Cardiac muscle cell (in vitro differentiated cells and primary cell): ENCODE measurements at places on chromosomes 7 and 10.

DNA sequence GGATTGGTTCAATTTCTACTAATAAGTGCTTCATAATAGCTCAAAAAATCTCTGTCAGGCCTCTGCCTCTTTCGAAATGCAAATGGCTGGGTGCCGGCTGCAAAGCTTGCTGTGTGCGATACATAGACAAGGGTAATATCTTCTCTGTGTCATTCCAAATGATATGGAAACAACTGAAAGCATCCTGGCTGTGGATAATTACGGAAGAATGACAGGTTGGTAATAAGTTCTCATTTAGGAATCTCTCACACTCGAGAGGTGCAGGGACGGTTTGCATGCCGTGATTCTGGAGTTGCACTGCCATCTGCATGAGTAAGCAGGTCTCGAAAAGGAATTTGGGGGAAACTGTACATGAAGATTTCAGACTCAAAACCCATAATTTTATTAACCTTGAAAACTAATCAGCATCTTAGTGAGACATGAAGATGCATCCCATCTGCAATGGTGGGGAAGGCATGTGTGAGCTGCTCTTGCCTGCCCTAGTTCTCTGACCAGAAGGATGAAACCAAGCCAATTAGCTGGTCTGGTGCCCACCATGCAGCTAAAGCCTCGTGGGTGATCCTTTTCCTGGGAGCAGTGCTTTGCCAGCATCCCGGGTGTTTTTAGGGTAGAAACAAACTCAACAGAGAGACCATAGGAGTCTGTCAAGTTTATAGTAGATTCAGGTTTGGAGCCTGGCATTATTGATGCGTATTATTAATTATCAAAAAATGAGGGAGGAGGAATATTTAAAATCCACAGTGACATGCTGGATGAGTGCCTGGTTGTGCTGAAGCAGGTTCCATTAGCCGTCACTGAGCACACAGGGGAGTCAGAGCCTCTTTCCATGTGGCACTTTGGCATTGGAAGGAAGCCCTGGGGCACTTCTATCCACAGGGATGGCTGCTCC is 503.6 kb upstream of the MGMT start:
- no peak overlapping the region for H3K4me3 ChIP-seq
- no peak for DNase-seq
- H3K27me3 ChIP-seq, result no peaks in the 10 kb centered on the region
- H3K27ac ChIP-seq, result no peak overlapping the region

GRCh38 chr7:51261117-51261835 is 55.3 kb downstream of the COBL start:
- H3K4me1 ChIP-seq, result no peaks in the 10 kb centered on the region
- no peaks in the 10 kb centered on the region for H3K36me3 ChIP-seq
- H3K27ac ChIP-seq, result no peak overlapping the region
- no peak for DNase-seq
- H3K4me3 ChIP-seq, result no peak overlapping the region

DNA sequence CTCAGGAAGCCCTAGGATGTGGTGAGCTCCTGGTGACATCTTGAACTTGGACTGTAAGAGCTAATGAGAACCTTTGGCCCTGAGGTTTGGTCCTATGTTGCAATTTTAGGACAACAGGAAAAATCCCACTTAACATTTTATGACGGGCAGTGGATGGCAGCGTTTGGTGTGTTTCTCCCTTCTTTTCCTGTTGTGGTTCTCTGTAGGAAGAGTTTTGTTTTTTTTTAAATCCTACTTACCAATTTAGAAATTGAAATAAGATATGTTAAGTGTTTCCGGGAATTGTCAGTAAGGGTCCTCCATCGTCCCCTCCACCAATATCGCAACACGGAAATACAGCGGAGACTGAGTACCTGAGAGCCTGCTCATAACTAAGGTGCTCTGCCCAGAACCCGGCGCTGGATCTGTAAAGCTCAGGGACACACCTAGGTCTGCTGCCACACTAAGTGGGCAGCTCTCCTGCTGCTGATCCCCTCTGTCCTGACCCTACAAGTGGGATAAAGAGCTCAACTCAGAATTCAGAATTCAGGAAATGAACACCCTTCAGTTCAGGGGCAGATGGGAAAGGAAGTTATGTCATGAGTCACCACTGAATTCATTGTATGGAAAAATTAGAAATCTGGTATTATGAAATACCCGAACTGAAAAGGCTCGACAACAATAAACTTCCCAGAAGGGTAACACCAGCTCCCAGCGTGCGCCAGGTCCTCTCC is 9.1 kb upstream of the PROSER2 start:
- no peak for DNase-seq
- H3K27me3 ChIP-seq, result no peaks in the 10 kb centered on the region
- no peak overlapping the region for H3K4me3 ChIP-seq
- no peaks in the 10 kb centered on the region for H3K4me1 ChIP-seq
- H3K36me3 ChIP-seq, result no peaks in the 10 kb centered on the region

DNA sequence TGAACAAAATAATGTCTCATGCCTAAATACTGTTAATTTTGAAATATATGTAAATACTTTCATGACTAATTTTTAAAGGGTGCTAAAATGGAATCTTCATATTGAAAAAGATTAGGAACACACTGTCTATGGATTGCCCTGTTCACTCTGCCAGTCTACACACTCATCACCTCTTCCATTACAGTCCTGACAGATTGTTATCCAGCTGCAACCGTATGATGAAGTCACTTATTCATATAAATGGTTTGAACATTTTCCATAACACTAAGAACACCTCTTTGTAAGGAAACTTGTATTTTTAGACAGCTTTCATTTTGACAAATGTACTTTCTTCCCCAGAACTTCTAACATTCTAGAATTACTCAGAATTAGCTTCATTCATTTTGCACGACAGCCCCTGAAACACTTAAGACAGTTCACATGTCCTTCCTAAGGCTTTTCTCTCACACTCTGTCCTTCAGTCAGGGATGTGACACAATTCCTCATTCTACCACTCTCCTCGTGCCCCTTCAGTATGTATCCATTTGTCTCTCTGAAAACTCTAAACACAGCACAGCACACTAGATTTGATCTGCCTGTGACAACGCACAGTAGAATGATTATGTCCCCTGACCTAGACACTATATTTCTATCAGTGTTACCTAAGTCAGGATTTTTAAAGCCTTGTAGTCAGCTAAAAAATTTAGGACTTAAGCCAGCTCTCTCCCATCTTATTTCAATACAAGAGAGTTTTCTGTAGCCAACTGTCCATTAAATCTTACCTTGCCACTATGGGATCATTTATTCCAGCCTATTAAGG is 71.9 kb downstream of the ORC5 start:
- H3K4me1 ChIP-seq, result peaks cover 10% of the 10 kb centered on the region
- no peaks in the 10 kb centered on the region for H3K27me3 ChIP-seq
- H3K27ac ChIP-seq, result no peak overlapping the region
- no peaks in the 10 kb centered on the region for H3K36me3 ChIP-seq

GRCh38 chr10:130799532-130799931 is 512.0 kb downstream of the TCERG1L start:
- H3K4me3 ChIP-seq, result no peak overlapping the region
- H3K27me3 ChIP-seq, result no peaks in the 10 kb centered on the region
- no peak overlapping the region for H3K27ac ChIP-seq
- DNase-seq, result no peak
- no peaks in the 10 kb centered on the region for H3K36me3 ChIP-seq

DNA sequence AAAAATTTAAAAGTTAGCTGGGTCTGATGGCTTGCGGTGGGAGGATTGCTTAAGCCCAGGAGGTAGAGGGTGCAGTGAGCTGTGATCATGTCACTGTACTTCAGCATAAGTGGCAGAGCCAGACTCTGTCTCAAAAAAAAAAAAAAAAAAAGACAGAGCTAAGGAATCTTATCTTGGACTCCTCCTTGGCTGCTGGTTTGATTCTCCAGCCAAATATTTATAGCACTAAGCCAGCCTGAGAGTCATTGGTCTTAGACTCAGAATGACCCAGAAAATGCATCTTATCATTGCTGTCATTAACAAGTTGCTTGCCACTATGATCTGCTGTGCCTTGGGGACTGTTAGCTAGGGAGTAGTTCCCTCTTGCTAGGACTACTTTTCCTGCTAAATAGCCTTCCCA is 164.7 kb downstream of the GNAT3 start:
- H3K27ac ChIP-seq, result no peak overlapping the region
- no peak overlapping the region for H3K4me3 ChIP-seq
- H3K27me3 ChIP-seq, result no peaks in the 10 kb centered on the region
- H3K4me1 ChIP-seq, result peaks cover 12% of the 10 kb centered on the region
- DNase-seq, result peak; percentile 32
- H3K36me3 ChIP-seq, result no peaks in the 10 kb centered on the region

DNA sequence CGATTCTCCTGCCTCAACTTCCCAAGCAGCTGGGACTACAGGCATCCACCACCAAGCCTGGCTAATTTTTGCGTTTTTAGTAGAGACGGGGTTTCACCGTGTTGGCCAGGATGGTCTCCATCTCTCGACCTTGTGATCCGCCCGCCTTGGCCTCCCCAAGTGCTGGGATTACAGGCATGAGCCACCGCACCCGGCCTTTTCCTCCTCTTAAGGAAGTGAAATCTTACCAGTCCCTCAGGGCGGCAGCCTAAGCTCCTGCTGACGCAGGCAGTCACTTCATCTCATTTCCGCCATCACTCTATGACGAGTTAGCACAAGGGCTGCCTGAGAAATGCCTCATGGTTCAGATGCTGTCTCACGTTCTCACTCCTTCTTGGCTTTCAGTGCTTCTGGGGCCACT is 246.0 kb upstream of the SHH start:
- no peak overlapping the region for H3K27ac ChIP-seq
- H3K4me3 ChIP-seq, result no peak overlapping the region
- no peaks in the 10 kb centered on the region for H3K27me3 ChIP-seq
- no peaks in the 10 kb centered on the region for H3K36me3 ChIP-seq
- DNase-seq, result no peak

DNA sequence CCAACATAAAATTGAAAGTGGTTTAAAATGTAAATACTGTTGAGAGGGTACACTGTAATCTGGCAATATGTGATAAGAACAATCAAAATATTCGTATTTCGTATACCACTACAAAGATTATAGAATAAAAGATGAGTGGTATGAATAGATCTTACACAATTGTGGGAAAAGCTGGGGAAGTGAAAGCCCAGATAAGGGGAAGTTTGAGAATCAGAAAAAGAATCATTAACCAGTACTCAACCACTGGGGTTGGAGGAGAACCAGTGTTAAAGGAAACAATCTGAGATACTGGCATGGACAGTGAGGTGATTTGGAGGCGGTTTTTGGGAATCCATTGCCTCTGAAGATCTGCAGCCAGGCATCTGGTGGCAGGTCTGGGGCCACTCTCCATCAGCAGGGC is 59.7 kb upstream of the CDK14 start:
- no peaks in the 10 kb centered on the region for H3K36me3 ChIP-seq
- H3K4me3 ChIP-seq, result no peak overlapping the region
- H3K27me3 ChIP-seq, result no peaks in the 10 kb centered on the region
- DNase-seq, result no peak

DNA sequence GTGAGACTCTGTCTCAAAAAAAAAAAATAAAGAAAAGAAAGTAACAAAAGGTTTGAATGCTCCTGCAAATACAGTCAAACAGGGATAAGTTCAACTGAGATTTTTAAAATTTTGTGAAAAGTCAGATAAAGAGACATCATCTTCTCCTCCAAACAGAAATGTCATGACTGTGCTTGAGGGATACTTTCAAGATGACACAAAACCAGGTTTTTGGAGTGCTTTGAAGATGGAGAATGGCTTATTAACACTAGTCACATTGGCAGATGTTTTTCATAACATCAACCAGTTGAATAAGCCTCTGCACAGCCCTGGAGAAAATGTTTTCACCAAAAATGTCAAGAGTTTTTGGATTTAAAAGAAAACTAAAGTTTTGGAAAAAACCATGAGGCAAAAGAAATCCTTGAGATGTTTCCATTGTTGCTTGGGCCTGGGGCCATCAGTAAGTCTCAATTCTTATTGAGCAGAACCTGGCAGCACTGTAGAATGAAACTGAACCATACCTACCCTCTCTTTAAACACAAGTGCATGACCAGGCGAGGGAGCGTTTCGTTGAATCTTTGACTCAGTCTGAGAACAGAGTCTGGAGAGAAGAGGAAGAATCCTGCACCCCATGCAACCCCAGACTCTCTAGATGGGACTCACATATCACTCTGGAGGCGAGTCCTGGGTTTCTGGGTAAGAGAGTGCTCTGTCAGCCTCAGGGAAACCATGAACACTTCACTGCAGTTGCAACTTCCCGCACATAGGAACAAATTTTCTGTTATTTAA is 37.4 kb upstream of the PRKCQ start:
- H3K27me3 ChIP-seq, result no peaks in the 10 kb centered on the region
- no peaks in the 10 kb centered on the region for H3K36me3 ChIP-seq
- no peak overlapping the region for H3K4me3 ChIP-seq
- H3K4me1 ChIP-seq, result no peaks in the 10 kb centered on the region

GRCh38 chr10:125584954-125585353 is 98.0 kb downstream of the TEX36 start:
- no peaks in the 10 kb centered on the region for H3K4me1 ChIP-seq
- no peak overlapping the region for H3K27ac ChIP-seq
- no peaks in the 10 kb centered on the region for H3K27me3 ChIP-seq
- no peak for DNase-seq

GRCh38 chr7:31883761-31884164 is 186.4 kb downstream of the PDE1C start:
- no peak overlapping the region for H3K4me3 ChIP-seq
- H3K27ac ChIP-seq, result no peak overlapping the region
- H3K4me1 ChIP-seq, result peaks cover 3% of the 10 kb centered on the region
- no peaks in the 10 kb centered on the region for H3K36me3 ChIP-seq
- no peaks in the 10 kb centered on the region for H3K27me3 ChIP-seq

DNA sequence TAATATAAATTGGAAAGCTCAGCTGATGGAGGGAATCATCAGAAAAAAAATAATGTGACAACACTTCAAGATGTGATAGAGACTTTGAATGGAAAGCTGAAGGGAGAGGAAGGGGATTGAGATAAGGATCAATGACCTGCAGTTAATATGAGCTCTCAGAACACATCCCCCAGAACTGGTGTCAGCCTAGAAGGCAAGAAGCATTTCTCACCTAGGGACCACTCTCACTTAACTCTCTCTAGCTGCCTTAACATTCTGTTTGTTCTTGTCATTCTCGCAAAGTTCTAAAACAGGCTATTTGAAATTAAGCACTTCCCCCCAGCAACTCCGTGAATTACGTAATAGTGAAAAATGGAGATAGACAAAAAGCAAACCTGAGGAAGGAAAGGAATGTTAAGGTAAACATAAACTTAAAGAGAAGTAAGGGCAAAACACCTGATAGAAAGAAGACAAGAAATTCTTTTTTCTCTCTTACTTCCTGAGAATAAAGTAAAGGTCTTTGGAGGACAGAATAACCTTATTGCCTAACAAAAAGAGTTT is 1.2 kb upstream of the MPP7 start:
- no peaks in the 10 kb centered on the region for H3K36me3 ChIP-seq
- H3K27me3 ChIP-seq, result no peaks in the 10 kb centered on the region

DNA sequence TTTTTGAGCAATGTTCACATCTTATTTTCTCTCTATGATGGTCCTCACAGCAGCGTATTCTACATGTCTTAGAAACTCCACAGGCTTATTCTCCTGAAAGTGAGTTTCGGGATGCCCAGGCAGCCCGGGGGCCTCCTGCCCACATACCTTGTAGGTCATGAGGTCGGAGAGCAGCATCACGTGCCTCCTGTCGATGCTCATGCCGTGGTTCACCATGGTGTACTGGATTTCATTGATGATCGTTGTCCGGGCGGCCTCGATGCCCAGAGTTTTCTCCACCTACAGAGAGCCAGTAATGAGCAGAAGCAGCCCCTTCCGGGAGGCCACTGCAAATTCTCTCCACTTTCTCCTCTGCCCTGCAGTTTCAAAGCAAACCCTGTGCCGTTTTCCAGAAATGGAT is 48.0 kb downstream of the POLR3A start:
- H3K36me3 ChIP-seq, result peaks cover 63% of the 10 kb centered on the region
- no peaks in the 10 kb centered on the region for H3K27me3 ChIP-seq
- H3K27ac ChIP-seq, result no peak overlapping the region
- no peaks in the 10 kb centered on the region for H3K4me1 ChIP-seq

- peaks cover 16% of the 10 kb centered on the region for H3K4me1 ChIP-seq
- no peak overlapping the region for H3K4me3 ChIP-seq
- DNase-seq, result no peak
Measured at GRCh38 chr10:104069613-104070012, 16.1 kb downstream of the COL17A1 start.
